Cardiac fibroblast (primary cell): ENCODE measurements at places on chromosomes 6 and 20.
A peak's percentile ranks its signal among the peaks of the same experiment; 100 is the strongest.

DNA sequence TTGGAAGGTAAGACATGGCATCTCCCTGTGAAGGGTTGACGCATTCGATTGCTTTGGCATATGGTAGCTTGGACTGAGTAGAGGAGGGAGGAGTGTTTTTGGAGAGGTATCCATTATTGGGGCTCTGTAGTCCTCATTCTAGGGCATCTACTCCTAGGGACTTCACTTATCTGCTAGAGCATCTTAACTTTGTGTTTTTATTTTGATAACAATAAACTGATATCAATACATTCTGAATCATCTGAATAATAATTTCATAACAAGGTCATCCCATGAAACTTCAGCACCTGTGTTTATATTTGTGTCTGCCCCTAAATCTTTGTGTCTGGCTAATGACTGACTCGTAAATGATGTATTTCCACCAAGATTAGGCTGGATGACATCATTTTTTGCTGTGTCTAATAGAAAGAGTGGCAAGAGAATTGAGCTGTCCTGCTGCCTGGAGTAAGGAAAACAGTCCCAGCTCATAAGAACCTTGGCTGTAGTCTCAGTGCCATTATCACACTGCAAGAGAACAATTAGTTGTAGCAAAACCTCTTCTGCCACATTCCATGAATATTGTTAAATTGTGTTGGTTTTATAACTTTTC is 288.5 kb downstream of the PRL start:
- no peak for DNase-seq

DNA sequence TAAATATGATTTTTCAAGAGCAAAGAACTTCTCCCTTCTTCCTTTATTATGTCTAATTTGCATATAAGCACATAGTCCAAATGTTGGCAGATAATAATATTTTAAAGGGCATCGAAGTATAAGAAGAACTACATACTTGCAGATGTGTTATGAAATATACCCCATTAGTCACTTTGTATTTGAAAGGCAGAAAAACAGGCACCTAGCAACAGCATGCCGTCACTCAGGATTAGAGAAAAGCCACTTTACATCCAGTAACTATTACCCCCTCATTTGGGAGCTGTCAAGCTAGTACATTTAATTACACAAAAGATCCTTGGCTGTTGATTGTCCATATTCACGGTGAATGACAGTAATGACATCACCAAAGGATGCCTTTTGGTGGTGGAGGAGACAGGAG is 99.3 kb upstream of the ARMC2 start:
- DNase-seq: no peak

DNA sequence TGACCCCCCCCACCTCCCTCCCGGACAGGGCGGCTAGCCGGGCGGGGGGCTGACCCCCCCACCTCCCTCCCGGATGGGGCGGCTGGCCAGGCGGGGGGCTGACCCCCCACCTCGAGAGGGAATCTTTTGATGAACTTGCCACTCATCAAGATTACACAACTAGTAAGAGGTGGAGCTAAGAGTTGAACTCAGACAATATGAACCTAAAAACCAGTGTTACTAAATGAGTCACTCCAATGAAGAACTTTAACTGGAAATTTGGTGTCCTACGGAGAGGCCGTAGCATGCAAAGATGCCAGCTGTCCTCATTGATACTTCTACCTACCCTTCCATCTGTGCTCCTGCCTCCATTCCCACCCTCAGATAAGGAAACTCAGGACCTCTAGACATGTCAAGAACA is 42.8 kb downstream of the PFDN4 start:
- no peak for DNase-seq

- peak; percentile 78 for DNase-seq
Measured at GRCh38 chr6:116411284-116411623, 40.5 kb downstream of the DSE start.

- no peak for DNase-seq
Measured at GRCh38 chr6:9100869-9101580, 665.7 kb upstream of the SLC35B3 start.

- DNase-seq: no peak
Measured at GRCh38 chr20:7080472-7080871, 313.0 kb downstream of the BMP2 start.

- DNase-seq: peak; percentile 37
Measured at GRCh38 chr6:30826961-30827342, 57.4 kb upstream of the DDR1 start.

- DNase-seq: no peak
Measured at GRCh38 chr6:157563611-157564284, 182.8 kb downstream of the ZDHHC14 start.

GRCh38 chr6:35602133-35602946 is 86.4 kb downstream of the FKBP5 start:
- DNase-seq: peak; percentile 81

GRCh38 chr6:85997206-85997605 is 354.5 kb upstream of the SYNCRIP start:
- no peak for DNase-seq

DNA sequence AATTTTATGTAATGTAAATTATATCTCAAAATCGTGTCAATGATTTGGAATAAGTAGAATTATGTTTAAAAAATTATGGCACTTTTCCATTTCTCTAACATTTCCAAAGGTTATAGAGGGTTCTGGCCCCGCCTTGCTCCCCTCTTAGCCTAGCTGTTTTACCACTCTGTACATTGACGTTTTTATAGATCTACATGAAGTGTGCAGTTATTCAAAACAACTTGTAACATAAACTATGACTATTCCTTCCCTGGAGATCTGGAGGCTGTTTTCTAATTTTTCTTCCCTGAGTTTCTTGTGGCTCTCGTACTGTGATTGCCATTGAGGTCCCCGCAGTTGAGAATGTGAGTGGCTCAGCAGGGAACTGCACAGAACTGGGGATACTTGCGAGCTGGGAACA is 48.4 kb downstream of the IYD start:
- no peak for DNase-seq

GRCh38 chr6:119215885-119216590 is 133.5 kb downstream of the MAN1A1 start:
- DNase-seq: no peak

DNA sequence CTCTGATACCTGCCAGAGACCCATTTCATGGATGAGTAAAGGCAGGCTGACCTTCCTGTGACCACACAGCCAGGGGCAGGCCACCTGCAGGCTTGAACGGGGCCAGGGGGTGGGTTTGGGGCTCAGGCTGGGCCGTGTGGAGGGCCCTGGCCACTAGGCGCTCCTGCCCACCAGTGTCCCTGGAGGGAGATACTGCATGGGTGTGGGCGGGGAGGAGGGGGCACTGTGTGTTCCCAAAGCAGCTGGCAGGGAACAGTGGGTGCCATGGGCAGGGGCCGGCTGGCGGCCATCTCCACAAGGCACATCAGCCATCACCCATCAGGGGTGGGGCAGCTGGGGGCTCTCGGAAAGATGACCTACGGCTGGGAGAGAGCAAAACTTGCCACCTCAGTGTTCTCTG is 15.4 kb downstream of the SRC start:
- DNase-seq: no peak
